Fibroblast of the conjunctiva (primary cell): ENCODE measurements at places on chromosomes 13 and 19.
A peak's percentile ranks its signal among the peaks of the same experiment; 100 is the strongest.

- DNase-seq: no peak
These were observed 519.5 kb downstream of the SUCLA2 start for GRCh38 chr13:47481536-47481935.

DNA sequence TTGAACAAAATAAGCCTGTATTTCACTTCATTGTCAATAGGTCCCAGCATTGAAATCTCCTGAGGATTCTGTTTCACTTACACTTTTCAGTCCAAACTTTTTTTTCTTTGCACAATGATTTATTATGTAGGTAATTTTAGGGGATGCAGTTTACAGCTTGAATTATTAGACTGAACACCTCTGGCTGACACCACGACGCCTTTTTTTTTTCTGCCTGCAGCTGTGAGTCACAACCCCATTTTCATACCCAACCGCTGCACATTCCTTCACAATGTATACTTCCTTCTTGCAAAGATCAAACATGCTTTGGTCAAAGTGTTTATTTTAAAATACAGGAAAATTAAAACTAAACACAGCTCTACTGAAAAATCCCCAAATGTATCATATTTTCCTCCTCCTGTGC lies 11.4 kb downstream of the ZIC2 start:
- DNase-seq: no peak

DNA sequence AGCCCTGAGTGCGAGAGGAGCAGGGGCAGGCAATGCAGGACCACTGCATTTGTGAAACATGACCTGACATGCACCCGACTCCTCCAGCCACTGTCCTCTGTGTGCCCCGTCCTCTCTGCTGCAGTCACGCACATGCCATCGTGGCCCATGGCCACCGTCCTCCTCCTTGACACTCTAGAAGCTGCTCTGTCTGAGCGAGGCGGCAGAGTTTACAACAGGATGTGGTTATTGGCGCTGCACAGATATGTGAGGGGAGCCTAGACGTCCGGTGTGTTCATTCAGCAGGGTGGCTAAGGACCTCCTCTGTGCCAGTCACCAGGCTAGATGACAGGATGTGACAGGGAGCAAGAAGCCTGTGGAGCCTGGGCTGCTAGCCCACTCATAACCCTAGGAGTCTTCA lies 277.8 kb downstream of the FOXO1 start:
- no peak for DNase-seq

GRCh38 chr13:34369931-34370330 lies 552.0 kb downstream of the RFC3 start:
- DNase-seq: no peak

DNA sequence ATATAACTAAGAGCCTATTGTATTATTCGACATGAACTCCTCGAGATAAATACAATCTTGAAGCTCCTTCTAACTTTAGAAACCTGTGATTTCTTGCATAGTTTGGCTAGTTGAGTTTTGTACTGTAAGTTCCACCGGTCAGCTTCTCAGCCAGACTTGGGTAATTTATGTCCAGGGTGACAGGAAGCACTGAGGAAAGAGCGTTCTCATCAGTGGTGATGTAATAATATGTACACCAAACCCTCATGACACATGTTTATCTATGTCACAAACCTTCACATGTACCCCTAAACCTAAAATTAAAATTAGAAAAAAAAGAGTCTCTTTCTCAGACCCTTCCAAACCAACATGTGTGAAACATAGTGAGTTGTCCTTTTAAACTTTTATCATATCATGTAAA lies 205.7 kb downstream of the KCNRG start:
- DNase-seq: no peak

DNA sequence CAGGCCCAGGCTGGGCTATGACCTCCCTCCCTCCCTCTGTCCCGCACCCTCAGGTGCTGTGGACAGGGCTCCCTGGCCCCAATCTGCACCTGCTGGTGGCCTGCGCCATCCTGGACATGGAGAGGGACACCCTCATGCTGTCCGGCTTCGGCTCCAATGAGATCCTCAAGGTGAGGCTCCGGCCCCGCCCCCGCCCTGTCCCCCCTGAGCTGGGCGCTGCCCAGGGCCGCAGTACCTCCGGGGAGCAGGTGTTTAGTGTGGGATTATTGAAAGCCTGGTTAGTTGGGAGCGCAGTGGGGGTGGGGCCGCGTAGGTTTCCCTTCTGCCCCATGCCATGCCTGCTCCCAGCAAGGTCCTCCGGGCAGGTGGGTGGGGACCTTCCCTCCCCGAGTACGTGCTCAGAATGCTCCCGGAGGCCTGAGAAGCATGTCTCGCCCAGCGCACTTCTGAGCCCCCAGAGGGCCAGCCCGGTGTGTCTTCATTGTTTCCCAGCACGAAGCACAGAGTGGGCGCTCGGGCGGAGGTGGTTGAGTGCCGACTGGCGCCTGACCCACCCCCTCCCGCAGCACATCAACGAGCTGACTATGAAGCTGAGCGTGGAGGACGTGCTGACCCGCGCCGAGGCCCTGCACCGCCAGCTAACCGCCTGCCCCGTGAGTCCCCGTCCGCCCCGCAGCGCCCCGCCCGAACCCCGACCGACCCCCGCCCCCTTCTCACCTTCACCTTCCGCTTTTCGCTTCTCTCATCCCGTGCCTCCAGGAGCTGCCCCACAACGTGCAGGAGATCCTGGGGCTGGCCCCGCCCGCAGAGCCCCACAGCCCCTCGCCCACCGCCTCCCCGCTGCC lies 8.8 kb downstream of the IL4I1 start:
- no peak for DNase-seq

- DNase-seq: no peak
These were observed 47.6 kb upstream of the GPI start for GRCh38 chr19:34317311-34317927.

DNA sequence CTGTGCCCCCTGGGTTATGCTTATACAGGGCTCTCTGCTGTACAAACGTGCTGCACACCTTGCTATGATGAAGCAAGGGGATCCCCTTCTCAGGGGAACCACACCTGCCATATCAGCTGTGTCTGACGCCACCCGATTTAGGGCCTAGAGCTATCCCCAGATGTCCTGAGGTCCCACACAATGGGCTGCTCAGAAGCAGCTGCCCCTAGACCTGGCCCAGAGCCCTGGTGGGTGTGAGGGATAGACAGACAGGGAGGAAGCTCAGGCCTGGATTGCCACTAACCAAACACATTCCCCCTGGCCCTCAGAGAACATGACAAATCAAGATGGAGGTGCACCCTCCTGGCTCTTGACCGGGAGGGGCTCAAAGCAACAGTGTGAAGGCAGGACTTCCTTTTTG lies 59.3 kb downstream of the TSHZ3 start:
- DNase-seq: no peak

- no peak for DNase-seq
These were observed 124.5 kb downstream of the AKAP11 start for GRCh38 chr13:42396501-42396900.

- DNase-seq: peak; percentile 9
These were observed 8.7 kb downstream of the HOMER3 start for GRCh38 chr19:18932216-18932841.

DNA sequence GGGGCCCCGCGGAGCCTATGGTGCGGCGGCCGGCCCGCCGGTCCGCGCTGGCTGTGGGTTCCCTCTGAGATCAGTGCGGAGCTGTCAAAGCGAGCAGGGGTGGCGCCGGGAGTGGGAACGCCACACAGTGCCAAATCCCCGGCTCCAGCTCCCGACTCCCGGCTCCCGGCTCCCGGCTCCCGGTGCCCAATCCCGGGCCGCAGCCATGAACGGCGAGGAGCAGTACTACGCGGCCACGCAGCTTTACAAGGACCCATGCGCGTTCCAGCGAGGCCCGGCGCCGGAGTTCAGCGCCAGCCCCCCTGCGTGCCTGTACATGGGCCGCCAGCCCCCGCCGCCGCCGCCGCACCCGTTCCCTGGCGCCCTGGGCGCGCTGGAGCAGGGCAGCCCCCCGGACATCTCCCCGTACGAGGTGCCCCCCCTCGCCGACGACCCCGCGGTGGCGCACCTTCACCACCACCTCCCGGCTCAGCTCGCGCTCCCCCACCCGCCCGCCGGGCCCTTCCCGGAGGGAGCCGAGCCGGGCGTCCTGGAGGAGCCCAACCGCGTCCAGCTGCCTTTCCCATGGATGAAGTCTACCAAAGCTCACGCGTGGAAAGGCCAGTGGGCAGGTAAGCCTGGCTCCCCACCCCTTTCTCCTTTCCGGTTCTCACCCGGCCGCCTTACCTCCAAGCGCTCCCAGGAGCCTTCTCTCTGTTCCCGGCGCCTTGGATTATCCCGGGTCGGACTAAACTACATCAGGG lies at the start of gene PDX1:
Gene PDX1 (plus strand): TSS at position 67 of the 743 bp plus-strand sequence. CDS start 139 bp downstream, at position 206.
- no peak for DNase-seq

DNA sequence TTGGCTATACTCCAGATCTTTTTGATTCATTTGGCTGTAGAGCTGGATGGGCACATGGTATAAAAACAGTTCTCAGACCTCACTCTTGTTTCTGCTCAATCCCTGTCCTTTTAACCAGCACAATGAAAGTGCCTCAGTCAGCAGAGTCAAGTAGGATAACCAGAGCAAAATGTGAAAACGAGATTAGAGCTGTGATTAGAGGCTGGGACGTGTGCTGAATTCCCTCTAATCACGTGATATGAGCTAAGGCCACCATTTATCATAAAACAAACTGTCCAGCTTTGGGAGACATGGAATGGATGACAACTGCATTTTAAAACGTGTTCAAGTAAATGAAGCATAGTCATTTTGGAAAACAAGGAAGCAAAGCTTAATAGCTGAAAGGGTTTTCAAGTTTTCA lies 54.1 kb downstream of the GJA3 start:
- DNase-seq: no peak

GRCh38 chr19:39199025-39199424 lies 2.3 kb downstream of the NCCRP1 start:
- peak; percentile 13 for DNase-seq

DNA sequence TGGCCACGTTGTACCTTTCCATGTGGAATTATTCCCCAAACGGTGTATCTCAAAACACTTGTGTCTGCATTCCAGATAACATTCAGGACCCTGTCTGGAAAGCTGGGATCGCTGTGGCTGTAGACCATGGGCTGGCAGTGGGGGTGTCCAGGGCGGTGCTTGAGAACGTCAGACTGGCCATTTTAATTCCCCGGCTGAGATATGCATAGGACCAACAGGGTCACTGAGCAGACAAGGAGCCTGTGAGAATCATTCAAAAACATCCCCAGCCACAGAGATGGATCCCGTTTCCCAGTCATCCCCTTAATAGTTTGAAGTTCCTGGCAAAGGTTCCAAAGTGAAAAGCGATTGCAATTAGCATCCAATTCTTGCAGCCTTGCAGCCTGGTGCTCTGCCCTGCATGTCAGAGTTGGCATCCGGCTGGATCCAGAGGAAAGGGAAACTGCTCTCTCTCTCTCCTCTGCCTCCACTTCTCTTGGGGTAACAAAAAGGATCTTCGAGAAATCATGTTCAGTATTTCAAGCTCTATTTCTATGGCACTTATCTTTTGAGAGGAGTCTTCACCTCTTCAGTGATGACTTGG lies 41.6 kb downstream of the IFT88 start:
- no peak for DNase-seq

- no peak for DNase-seq
These were observed 760.6 kb downstream of the EFNB2 start for GRCh38 chr13:105774739-105775460.

DNA sequence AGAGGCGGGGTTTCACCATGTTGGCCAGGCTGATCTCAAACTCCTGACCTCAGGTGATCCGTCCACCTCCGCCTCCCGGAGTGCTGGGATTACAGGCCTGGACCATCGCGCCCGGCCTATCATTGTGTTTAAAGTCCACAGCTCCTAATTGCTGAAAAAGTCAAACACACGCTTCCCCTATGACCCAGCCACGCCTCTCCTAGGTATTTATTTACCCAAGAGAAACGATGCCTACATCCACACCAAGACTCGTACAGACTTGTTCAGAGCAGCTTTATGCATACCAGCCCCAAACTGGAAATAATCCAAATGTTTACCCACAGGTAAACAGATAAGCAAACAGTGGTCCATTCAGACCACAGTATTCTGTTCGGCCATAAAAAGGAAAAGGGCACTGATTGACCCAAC lies 15.1 kb downstream of the ZNRF4 start:
- DNase-seq: no peak

- DNase-seq: no peak
These were observed 30.9 kb downstream of the RASA3 start for GRCh38 chr13:114101358-114102130.

DNA sequence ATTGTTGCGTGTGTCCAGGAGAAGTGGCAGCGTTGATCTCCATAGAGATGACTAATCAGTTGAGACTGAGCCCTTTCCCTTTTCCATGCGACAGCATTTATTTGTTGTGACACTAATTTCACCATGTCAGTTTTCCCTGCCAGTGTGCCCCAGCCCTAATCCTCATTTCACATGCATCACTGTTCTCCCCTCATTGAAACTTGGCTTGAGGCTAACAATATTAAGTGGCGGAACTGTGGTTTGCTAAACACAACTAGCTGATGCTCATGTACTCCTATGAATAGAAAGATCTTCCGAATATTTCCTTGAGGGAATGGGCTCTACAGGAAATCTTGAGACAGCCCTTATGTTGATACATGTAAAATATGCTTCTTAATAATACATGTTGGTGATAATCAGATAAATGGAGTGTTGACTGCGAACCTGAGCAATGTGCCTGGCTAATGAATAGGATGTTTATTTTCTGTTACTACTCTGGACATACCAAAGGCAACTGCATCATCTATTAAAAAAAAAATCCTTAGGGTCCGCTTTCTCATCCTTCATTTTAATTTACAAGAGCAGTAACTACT lies 258.6 kb downstream of the ATP8A2 start:
- no peak for DNase-seq

- no peak for DNase-seq
These were observed 14.7 kb downstream of the HCN2 start for GRCh38 chr19:604355-604754.

DNA sequence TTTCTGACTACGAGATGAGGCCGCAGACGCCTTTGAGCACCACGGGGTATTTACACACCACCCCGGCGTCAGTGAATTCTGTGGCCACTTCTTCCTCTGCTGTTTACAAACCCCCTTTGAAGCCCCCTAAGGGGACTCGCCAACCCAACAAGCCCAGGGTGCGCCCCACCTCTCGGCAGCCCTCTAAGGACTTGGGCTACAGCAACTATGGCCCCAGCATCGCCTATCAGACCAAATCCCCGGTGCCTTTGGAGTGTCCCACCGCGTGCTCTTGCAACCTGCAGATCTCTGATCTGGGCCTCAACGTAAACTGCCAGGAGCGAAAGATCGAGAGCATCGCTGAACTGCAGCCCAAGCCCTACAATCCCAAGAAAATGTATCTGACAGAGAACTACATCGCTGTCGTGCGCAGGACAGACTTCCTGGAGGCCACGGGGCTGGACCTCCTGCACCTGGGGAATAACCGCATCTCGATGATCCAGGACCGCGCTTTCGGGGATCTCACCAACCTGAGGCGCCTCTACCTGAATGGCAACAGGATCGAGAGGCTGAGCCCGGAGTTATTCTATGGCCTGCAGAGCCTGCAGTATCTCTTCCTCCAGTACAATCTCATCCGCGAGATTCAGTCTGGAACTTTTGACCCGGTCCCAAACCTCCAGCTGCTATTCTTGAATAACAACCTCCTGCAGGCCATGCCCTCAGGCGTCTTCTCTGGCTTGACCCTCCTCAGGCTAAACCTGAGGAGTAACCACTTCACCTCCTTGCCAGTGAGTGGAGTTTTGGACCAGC lies 5.3 kb downstream of the SLITRK5 start:
- no peak for DNase-seq
